ENCODE measurements at places on chromosomes 7 and 10.

GRCh38 chr7:112112822-112113255 lies 93.4 kb downstream of the DOCK4 start:
- DNase-seq, result peak; percentile 59

DNA sequence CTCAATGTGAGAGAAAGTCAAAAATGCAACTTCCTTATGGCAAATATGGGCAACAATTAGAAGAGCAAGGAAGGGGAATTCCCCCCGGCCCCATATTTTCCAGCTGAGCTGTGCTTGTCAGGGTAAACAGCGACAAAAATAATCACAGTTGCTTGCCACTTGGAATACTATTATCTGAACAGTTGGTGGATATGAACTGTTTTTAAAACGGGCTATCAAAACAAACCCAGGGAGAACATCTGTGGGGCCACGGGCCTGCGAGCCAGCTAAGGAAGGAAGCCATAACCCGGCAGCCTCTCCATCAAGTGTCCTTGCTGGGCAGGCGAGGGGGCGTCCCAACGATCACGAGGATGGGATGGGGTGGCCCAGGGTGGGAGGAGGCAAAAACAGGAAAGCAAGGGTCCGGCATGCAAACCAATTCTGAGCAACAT lies 228.4 kb downstream of the ARHGAP12 start:
- no peak for DNase-seq

DNA sequence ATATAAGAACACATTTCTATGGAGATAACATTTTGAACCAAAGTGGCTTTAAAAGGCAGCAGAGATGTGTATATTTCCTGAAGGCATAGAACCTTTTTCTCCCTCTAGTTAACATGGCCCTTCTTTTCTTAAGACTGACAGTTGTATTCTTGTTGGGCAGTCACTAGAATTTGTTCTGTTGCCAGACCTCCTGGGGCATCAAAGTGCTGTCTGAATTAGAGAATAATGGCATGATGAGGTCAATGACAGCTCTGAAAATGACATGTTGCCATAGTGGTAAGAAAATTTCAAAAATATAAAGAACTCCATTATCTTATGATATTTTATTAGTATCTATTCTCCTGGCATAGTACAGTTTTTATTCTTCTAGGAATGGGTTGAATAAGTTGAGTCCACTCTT lies 446.7 kb downstream of the NRG3 start:
- no peak for DNase-seq

DNA sequence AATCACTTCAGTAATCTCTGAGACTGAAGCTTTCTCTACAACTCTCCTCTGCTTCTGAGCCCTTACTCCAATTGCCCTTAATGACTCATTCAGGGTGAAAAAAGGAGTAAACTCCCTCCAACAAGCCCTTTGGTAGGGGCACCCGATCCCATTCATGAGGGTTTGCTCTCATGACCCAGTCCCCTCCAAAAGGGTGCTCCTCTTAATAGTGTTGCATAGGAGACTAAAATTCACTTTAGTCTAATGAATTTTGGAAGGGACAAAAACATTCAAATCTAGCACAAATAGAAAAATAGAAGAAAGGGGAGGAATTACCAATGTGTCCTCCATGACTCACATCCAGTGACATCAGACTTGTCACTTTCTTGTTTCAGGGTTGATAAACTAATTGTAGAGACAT lies 66.2 kb upstream of the CCNY start:
- no peak for DNase-seq

DNA sequence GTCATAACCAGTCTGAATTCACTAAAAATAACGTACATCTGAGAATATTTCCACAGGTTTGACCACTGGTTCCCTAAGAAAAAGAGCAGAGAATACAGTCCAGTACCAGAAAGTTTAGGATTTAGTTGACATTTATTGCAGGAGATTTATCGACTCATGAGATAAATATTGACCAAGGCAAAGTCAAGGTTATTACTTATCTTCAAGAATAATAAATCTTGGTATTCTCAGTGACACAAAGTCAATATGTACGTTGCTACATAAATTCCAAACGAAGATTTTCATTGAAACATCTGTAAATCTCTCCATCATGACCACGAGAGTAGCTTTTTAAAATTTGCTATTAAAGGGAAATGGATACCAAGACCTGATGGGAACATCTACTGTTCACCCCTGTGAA lies 39.4 kb upstream of the GRB10 start:
- DNase-seq, result no peak

DNA sequence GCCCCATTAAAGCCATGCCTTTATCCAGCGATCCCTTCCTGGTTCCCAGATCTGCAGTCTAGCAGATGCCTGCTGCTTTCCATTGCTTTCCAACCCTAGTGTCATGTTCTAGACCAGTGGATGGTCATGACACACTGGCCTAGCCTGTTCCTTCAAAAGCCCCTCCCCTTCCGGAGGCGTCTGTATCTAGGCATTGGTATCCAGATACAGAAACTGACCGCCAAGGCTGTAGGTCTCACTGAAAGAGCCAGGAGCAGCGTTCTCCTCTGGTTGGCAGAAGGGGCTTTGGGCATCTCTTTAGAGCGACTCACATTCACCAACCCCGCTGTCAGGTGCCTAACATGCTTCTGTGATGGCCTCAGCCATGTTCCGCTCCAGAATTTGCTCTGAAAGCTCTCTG lies 22.6 kb downstream of the JCAD start:
- no peak for DNase-seq

GRCh38 chr10:80730522-80730921 lies 192.8 kb downstream of the SH2D4B start:
- no peak for DNase-seq

All from SK-MEL-5 (cell line).